ENCODE measurements at places on chromosomes 16 and 17.

DNA sequence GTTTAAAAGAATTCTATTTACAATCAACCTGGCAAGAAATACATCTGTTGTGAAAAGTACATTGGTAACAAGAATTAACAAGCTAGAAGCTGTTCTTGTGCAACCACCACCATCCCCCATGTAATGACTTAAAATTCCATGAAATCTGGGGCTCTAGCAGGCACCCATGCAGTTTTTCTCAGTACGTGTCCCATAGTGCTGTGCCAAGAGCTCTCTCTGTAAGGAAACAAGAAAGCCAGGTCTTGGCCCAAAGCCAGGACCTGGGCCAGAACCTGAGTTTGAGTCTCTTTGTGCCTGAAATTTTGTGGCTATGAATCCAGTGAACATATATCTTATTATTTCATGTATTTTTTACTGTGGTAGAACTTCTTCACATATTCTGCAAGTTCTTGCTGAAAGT is 46.6 kb downstream of the NUP93 start:
- DNase-seq, result no peak

GRCh38 chr17:81239714-81240555 is 817 bp downstream of the NDUFAF8 start:
- DNase-seq, result no peak

- DNase-seq, result no peak
These were observed 5.4 kb downstream of the NAT9 start for GRCh38 chr17:74770498-74771318.

DNA sequence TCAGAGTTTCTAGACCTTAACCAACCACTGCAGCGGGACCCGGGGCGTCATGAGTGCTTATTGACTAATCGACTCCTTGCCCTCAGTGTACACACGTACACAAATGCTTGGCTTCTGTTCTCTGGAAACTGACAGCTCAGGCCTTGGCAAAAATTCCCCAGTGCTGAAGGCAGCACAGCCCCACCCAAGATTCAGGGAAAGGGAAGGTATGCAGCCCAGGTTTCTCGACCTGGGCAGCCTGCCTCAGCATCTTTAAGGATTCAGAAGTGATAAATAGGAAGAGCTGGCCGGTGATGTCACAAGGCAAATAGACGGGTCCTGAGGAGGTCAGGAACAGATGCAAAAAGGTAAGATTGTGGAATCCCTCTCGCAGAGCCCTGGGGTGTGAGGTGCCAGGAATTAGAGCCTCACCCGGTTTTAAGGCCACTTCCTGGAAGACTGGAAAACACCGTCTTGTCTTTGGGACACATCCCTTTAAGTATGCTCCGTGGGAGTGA is 9.0 kb upstream of the CDH3 start:
- no peak for DNase-seq

DNA sequence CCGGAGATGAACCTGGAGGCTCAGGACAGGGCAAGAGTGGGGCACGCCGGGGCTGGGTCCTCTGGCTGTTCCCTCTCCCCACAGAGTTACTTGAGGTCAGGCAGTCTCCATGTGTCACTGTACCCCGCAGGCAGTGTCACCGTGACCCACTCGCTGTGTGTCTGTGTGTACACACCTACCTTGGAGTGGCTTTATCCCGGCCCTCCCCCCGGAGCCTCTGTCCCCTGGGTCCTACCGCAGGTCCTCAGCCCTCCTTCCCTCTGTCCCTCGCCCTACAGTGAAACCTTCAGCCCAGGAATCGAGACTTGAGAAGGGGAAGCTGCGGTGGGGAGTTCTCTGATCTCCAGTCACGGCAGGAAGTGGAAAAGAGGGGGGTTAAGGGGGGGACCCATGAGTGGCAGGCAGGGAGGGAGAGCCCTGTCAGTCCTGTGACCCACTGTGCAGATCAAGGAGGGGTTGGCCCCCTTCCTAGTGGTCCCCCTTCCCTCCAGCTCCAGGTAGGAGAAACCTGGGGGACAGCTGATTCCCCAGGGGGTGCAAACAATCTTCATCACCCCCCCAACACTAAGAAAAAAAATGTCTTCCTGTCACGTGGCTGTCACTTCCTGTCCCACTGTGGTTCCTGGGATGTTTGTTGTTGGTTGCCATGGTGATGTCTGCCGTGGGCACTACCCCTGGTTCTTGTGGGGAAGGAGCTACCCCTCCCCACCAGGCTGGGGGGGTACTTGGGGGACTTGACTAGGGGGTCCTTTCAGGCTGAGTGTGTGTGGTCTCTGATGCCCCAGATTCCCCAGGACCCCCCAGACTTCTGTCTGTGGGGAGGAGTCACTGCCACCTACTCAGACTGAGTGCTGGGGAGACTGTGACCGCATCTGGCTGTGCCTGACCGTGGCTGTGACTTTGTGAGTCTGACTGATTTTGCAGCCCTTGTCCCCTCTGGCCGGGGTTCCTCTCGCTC is 13.7 kb downstream of the RARA start:
- DNase-seq, result no peak

GRCh38 chr17:9169116-9169515 is 147.8 kb downstream of the NTN1 start:
- no peak for DNase-seq

DNA sequence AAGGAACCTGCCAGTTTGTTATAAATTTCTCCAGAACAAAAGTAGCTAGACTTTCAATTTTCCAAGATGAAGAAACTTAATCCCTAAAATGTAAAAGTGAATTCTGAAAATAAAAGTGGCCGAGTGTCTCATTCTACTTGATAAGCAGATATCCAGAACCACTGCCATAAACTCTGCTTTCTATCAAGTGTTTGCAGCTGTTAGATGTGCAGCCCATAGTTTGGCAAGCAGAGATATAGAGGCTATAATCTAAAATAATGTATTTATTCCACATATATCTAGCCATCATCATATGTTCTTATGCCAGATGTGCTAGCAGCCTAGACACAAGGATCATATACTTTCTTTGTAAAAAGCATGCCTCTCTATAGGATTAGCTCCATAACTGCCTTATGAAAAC is 14.7 kb upstream of the FBXL20 start:
- no peak for DNase-seq

DNA sequence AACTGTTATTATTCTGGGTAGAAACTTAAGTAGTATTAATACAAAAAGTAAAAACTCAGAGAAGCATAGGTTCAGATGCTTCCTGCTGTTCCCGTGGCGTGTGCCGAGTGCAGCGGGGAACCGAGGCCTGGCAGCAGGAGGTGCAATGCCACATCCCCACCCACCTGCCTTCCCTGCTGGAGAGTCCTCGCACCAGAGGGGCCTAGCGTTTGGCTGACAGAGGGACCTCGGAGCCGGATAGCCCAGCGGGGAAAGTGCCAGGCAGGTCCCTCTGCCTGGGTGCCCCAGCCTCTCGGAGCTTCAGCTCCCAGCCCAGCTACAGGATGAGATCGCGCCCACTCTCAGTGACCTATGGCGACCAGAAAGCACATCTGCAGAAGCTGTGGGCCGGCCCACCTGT is 169.6 kb upstream of the GSE1 start:
- DNase-seq, result no peak

GRCh38 chr16:6032438-6032837 is 934.8 kb upstream of the EEF2KMT start:
- DNase-seq, result no peak

DNA sequence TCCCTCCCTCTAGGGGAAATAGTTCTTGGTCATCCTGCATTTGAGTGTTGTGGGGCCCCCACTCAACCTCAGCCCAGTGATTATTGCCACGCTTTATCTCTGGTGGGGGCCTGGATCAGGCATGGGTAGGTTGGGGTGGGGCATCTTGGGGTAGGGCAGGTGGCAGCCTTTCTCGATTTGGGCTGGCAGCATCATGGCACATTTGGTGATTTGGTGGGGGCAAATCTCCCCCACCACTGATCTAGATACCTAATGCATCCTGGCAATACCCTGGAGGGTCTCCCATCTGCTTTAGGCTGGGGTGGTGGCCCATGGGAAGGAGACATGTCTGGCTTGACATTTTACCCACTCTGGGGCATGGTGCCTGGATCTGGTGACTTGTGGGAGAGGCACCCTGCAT is 40.2 kb downstream of the NLRP1 start:
- no peak for DNase-seq

DNA sequence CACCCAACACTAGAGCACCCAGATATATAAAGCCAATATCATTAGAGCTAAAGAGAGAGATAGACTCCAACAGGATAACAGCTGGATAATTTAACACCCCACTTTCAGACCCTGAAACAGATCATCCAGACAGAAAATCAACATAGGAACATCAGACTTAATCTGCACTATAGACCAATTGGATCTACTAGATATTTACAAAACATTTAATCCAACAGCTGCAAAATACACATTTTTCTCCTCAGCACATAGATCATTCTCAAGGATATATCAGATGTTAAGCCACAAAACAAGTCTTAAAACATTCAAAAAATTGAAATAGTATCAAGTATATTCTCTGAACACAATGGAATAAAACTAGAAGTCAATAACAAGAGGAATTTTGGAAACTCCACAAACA is 4.1 kb upstream of the CCL13 start:
- DNase-seq, result no peak

DNA sequence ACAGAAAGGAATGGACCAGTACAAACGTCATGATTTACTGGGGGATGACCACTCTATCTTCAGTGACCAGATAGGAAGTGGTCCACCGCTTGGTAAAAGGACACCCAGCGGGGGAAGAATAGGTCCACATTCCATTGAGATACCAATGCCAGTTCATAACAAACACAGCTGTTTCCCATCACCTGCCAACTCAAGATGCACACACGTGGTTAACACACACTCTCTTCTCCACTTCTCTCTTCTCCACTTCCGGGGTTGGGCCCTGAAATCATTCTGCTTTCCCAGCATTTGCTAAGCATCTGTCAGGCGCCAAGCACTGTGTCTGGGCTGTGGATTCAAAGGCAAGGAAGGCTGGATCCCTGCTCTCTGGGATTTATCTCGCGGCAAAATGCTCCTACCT is 175.5 kb downstream of the SLC39A11 start:
- DNase-seq, result no peak

DNA sequence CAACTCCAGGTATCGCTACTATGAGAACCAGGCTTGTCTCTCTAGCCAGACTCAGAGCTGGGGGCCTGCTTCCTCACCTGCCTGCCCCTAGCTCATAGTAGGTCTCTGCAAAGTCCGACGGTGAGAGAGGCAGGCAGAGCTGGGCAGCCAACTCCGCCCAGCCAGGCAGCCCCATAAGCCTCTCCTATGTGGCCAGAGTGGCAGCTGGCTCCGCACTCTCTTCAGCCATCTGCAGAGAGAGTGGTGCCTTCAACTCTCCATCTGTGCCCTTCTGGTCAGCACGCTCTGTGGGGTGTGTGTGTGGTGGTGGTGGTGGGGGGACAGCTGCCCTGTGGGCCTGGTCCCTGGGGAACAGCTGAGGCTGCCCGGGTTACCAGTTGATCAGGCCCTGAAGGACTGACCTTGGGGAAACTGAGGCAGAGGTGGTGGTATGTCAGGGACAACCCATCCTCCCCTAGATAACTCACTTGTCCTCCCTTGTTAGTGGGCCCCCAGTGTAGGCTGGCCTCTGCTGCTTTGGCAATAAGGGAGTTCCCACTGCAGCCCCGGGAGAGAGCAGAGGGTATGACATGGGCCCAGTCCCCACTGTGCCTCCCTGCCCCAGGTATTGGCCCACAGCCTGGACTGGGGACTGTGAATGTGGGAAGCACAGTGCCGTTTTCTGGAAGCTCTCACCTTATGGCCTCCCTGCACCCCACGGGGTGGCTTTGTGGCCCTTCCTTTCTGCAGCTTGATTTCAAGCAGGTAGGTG is 1.8 kb upstream of the ADGRG1 start:
- no peak for DNase-seq

GRCh38 chr16:68668266-68668665 is 23.2 kb downstream of the CDH3 start:
- no peak for DNase-seq

GRCh38 chr16:31453255-31454204 is 5.8 kb upstream of the ARMC5 start:
- no peak for DNase-seq

DNA sequence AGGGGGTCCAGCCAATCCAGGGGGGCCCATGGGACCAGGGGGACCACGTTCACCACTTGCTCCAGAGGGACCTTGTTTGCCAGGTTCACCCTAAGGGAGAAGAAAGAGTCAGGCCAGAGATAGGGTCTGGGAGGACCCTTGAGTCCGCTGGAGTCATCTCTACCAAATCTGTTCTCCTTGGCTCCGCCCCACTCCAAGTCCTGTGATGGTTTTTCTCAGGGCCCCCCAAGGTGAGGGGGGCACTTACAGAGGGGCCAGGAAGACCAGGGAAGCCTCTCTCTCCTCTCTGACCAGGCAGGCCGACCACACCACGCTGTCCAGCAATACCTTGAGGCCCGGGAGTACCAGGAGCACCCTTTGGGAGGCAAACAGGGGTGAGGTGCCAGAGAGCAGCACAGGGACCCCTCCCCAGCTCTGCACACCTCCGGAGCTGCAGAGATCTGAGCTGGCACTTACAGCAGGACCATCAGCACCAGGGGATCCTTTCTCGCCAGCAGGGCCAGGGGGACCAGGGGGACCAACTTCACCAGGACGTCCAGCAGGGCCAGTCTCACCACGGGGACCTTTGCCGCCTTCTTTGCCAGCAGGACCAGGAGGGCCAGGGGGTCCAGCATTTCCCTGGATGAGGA is 12.4 kb downstream of the COL1A1 start:
- DNase-seq, result no peak

DNA sequence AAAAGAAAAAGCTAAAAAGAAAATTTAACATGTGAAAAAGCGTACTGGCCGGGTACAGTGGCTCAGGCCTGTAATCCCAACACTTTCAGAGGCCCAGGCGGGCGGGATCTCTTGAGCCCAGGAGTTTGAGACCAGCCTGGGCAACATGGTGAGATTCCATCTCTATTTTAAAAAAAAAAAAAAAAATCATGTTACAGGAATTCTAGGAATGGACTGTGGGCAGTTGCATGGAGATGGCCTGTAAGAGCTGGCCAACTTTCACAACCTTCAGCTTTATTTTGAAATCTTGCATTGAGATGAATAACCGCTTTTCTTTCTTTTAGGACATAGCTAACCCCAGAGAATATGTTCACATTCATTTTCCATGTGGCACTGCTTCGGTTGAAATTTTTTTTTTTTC is 8.2 kb upstream of the CIAO3 start:
- no peak for DNase-seq

DNA sequence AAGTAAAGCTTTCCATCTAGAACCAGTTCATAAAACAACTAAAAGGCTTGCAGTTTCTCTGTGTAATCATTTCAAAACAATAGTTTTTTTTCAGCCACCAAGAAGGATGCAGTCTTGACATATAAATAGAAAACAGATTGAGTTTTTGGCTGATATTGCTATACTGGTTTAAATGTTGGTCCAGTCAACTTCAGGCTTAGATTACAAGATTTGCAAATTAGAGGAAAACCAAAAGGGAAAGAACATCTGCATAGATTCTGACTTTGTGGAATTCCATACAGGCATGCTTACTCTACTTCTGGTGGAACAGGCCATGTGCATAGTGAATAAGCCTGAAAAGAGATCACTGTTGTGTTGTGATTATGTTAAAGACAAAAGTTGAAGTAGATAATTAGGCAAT is 150.3 kb downstream of the BCAS3 start:
- DNase-seq, result no peak
